Activated CD4-positive, CD25-positive, alpha-beta regulatory T cell treated with anti-CD3 and anti-CD28 coated beads, Interleukin-2, amount 50 U/mL, for 16 hours (primary cell): ENCODE measurements at places on chromosomes 4 and X.

DNA sequence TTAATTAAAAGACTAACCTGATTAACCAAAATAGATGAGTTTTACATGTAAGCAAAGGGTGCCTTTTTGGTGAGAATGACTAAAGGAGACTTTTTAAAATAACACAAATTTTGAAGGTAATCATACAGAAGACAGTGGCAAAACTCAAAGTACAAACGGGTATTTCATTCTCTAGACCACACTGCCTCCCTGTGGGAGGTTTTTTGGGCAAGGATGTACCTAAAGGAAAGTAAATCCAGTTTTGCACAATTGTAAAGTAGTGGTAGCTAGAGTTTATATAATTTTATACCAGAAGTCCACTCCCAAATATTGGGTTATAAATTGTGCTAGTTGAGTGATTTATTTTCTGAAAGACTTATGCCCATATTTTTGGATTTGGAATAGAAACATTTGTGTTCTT is 201.0 kb downstream of the PAPSS1 start:
- no peak for DNase-seq

GRCh38 chrX:97267396-97268181 is 383.9 kb downstream of the RPA4 start:
- DNase-seq, result no peak

GRCh38 chr4:86358257-86358656 is 1.6 kb downstream of the MAPK10 start:
- no peak for DNase-seq

DNA sequence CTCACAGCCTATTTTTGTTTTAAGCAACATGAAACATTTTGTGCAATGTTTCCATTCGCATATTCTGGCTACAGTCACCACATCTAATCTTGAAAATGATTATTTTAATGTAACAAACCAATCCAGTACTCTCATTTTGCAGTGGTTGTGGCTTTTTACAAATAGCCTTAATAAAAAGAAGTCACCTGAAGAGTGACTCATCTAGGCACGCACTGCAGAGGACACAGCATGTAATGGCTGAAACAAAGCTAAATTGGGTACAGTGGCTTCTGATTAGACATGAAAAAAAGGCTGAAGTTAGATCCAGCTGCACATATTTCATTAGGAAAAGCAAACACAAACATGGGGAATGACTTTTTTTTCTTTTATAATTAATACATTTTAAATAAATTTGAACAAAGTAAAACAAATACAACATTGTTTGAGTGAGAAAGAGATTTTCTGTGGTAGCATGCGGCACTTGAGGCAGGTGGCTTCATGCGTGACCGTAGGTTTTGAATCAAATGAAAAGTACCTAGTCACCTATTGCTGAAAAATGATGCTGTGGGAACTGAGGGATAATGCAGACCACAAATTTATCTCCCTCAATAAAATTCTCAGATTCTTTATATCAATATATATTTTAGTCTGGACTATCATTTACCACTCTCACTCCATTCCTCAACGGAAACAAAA is 240.8 kb upstream of the DDX53 start:
- DNase-seq, result no peak

- DNase-seq, result no peak
These were observed 21.8 kb downstream of the FGD1 start for GRCh38 chrX:54473993-54474859.

GRCh38 chr4:111066887-111067286 is 444.0 kb upstream of the PITX2 start:
- no peak for DNase-seq

- no peak for DNase-seq
These were observed 149.1 kb downstream of the MAGEB17 start for GRCh38 chrX:16316331-16316730.

DNA sequence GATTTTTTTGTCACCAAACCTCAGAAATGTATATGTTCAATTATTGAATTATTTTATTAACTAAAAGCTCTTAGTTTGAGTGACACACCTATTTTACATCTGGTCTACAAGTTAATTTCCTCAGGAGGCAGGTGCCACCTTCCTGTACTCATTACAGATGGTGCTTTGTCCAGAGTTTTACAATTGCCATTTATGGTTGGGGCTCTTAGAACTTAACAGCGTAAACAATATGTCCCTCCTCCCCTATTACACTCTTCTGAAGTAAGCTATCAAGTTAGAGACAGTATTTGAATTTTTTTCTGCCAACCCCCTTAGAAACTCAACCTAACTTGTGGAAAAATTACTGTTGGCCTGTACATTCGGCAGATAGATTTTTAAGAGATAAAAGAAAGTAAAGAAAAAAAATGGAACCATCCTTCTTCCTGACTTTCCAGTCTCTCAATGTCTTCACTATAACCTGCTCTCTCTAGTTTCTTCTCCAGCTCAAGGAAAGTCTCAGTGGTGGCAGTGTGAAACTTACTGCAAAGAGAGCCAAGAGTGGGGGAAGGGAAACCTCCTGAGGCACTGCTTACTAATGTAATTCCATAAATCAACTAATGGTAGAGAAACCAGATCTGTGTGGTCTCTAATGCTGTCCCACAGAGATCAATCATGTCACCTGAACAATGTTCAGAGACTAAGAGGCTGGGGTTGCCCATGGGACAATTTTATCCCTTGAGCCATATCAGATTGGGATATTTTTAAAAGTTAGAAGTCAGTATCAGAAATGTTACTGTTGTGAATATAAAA is 7.8 kb downstream of the CXXC4 start:
- no peak for DNase-seq

DNA sequence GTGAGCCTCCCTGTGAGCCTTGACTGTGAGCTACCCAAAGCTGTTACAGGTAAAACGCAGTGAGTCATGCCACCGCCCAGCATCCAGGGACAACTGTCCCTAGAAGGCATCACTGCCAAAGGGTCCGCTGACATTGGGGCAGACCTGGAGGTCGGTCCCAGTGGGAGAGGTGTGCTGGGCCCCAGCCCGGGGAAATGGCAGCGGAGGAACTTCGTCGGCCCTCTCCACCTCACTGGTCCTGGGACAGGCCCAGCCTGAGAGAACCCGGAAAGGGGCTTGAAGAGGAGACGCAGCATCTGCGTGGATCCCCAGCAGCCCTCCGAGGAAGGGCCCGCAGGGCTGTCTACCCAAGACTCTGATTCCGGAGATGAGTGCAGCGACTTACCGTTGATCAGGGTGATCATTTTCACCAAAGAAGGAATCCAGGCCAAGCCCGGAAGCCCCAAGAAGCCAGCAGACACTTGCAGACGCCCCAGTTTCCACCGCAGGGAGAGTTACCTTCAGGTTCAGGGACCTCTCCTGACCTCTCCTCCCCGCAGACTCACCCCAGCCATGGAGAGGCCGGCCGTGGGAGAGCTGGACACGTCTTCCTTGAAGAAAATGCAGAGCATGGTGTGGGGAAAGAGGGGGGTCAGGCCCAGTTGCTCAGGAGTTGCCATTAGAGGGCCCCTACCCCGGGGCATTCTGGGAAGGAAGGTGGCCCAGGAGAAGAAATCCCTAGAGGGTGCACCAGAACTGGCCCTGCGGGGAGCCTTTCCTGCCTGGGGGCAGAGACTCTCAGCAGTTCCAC is 51.2 kb downstream of the CXorf49B start:
- no peak for DNase-seq
